ENCODE measurements at places on chromosomes 2 and 18. TPM values are rescaled to one million over a fixed set of nuclear protein-coding genes. Genes with fewer than 3 reads are reported as not detected.

DNA sequence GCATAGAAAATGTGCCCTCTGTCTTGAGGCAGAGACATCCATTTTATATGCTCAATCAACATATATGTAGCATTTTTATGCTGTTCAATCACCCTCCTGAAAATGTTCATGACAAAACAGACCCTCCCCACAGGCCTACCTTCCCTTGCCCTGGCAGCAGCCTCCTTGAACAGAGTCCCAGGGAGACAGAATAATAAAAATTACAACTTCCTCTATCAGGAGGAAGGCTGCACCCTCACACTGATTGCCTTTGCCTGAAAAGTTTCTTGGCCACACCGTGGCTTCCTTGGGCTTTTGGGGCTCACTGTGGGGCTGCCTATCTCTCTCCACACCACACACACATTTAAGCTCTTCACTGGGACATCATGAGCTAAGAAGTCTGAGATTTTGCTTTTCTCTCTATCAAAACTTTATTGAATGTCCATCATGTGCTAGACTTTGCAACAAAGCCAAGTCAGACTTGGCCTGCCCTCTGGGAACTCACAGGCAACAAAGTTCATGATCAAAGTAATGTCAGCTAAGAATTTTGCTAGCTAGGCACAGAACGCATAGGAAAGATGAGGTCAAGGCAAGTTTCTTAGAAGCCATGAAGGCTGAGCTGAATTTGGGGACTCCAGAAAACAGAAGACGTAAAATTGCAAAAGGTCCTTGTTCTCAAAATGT lies 101.6 kb downstream of the BCL2L11 start:
- DNase-seq = no peak

GRCh38 chr2:233690444-233690843 lies 2.2 kb upstream of the UGT1A6 start:
- no peak for DNase-seq

Gene COL4A4
- 0.02 TPM for total RNA-seq

- no peak for DNase-seq
Observed at GRCh38 chr18:35618696-35619095, 37.2 kb downstream of the GALNT1 start.

Data from HFFc6 (cell line).